GM23338 (cell line): ENCODE measurements at places on chromosomes 7 and 10.
A peak's percentile ranks its signal among the peaks of the same experiment; 100 is the strongest.

- peak; percentile 2 for DNase-seq
Observed at GRCh38 chr7:34454381-34454780, 203.6 kb upstream of the NPSR1 start.

- no peak for DNase-seq
Observed at GRCh38 chr10:121543545-121543944, 54.7 kb downstream of the FGFR2 start.

- no peak for DNase-seq
Observed at GRCh38 chr7:82384779-82385178, 58.8 kb downstream of the CACNA2D1 start.

GRCh38 chr10:98538472-98538871 is 91.7 kb upstream of the HPS1 start:
- DNase-seq, result no peak

- DNase-seq, result peak; percentile 34
Observed at GRCh38 chr10:89741126-89741762, 39.9 kb downstream of the KIF20B start.

DNA sequence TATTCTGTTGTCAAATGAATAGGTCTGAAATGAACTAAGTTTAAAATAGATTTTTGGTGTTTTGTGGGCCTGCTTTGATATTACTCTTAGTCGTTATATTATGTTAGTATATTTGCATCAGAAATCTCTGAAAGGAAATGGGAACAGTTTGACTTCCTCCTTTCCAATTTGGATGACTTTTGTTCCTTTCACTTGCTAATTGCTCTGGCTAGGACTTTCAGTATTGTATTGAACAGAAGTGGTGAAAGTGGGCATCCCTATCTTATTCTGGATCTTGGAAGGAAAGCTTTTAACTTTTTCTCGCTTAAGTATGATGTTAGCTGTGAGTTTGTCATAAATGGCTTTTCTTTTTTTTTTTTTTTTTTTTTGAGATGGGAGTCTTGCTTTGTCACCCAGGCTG is 273.6 kb upstream of the DKK1 start:
- DNase-seq, result peak; percentile 60

GRCh38 chr7:129073738-129074137 is 18.8 kb upstream of the TNPO3 start:
- no peak for DNase-seq
